ENCODE measurements at places on chromosomes 12 and 14.

GRCh38 chr12:43213608-43214007 is 338.4 kb downstream of the ADAMTS20 start:
- no peak for DNase-seq

DNA sequence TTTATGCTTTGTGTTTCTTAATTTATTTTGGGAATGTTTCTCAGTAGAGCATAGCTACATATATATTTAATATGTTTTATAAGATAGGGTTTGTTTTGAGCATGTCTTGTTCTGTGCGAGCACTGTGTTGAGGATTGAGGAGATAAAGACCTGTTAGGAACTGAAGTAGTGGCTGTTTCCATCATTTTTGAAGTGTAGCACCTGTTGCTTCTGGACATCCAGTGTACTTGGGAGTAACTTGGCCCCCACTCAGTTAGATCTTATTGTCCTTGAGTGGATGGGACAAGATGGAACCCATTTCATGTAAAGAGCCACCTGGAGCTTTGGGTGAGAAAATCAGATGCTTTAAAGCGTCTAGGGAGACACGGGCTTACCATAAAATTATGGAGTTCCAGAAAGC is 8.7 kb downstream of the PPP2R5C start:
- no peak for DNase-seq

DNA sequence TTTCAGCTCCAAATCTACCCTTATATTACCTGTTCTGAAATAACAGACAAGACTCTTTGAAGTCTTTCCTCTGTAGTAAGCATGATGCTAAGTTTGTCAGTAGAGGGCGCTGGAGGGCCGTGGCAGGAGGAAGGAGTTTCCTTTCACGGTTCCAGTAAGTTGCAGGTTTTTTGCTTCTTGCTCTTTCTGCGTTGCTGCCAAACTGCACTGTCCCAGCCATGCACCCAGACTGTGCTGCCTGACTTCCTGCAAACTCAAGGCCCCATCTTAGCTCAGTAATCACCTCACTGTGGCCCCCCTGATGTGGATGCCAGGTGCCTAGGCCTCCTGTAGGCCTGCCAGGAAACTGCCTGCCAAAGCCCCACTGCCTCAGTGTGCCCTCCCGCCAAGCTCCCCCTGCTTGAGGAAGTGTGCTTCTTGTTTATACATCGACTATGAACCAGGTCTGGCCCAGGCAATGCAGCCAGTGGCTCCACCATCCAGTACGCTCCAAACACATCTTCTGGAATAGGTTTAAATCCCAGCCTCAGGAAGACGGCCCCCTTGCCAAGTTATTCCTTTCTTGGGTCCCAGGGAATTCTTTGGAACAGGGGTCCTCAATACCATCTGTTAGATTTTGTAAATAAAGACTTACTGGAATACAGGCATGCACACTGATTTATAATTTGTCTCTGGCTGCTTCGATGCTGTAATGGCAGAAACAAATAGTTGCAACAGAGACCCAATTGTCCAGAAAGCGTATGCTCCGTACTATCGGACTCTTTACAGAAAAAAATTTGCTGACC is 193.7 kb upstream of the LRIG3 start:
- peak; percentile 78 for DNase-seq

DNA sequence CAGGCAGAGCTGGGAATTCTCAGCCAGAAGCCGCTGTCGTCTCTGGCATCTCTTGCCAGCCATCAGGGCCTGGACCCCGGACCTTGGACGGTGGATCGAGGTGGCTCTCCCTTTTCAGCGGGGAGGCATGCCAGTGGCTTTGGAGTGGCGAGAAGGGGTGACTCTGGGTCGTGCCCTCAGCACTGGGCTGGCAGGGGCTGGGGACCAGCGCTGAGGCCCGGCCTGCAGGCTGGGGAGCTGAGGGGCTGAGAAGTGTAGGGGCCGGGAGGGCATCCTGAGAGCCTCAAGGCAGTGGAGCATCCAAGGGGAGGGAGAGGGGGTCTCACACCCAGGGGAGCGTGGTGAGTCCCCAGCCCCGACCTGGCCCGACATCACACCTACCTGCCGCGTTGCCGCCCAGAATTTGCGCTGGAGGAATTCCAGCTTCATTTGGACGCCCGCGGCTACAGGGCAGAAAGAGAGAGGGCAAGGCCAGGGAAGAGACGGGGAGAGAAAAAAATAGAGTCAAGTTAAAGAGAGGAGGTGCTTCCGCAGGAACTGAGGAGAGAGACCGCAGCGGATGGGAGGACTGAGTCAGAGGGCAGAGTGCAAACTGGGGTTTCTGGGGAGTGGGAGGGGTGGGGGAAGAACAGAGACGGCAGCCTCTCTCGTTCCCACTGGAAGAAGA is 9.0 kb upstream of the LRTM2 start:
- no peak for DNase-seq

- no peak for DNase-seq
Observed at GRCh38 chr12:106128585-106129328, 10.0 kb downstream of the NUAK1 start.

DNA sequence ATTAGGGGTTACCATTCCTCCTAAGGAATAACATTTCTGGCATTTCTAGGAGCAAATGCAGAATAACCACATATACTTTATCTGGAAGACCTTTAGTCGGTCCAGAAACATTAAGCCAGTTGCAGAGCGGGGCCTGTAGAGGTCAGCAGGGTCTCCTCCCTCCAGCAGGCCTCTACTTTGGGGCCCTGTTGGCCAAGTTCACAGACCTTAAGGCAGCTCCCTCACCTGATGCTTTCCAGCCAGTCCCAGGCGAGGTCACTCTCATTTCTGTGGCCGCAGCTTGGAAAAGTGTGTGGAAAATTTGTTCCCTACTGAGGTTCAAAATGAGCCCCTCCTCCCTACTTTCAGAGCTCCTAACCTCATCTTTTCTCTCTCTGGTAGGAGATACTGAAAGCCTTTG is 74.1 kb downstream of the ESR2 start:
- DNase-seq, result no peak

- DNase-seq, result no peak
Observed at GRCh38 chr12:52519387-52519703, 849 bp downstream of the KRT5 start.

DNA sequence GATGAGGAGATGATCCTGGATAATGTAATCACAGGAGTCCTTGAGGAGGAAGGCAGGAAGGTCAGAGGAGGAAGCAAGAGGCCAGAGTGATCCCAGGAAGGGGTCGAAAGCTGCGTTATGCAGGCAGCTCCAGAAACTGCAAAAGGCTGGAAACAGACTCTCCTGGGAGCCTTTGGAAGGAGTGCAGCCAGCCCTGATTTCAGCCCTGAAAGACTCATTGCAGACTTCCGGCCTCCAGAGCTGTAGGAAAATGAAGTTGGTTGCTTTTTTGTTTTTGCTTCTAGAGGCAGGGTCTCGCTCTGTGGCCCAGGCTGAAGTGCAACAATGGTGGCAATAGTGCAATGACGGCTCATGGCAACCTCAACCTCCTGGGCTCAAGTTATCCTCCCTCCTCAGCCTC is 44.6 kb upstream of the FZD10 start:
- DNase-seq, result no peak

GRCh38 chr12:74105434-74105833 is 432.2 kb upstream of the ATXN7L3B start:
- DNase-seq, result no peak

GRCh38 chr12:25764892-25765291 is 193.6 kb upstream of the RASSF8 start:
- no peak for DNase-seq

DNA sequence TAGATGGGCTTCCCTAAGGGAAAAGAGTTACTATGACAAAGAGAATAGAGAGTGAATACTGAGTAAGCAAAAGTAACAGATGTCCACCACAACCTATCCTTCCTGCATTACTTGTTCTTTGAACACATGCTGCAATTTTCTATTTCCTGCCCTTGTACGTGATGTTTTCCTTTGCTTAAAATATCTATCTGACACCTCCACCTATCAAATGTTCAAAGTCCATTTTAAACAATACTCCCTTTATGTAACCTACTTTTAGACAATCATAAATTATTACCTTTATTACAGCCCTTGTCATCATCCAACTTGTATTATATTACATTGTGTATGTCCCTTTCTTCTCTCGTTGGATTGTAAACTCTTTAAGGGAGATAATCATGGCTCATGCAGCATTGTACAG is 147.2 kb upstream of the DYRK2 start:
- DNase-seq, result no peak

- peak; percentile 71 for DNase-seq
Observed at GRCh38 chr12:55842681-55843429, at the start of gene MMP19. Gene MMP19, minus strand, starts transcription at chr12:55842936. Its CDS starts 106 bp downstream, at chr12:55842830.

GRCh38 chr12:9198012-9198411 is 10.2 kb downstream of the PZP start:
- no peak for DNase-seq

GRCh38 chr12:2008677-2009076 is 4.4 kb upstream of the DCP1B start:
- DNase-seq, result no peak

All from AG20443 (cell line).